ENCODE measurements at places on chromosomes 4 and X. TPM values are rescaled to one million over a fixed set of nuclear protein-coding genes. Genes with fewer than 3 reads are reported as not detected.

TCEAL8 gene
- 51.8 TPM for total RNA-seq

PHKA1 gene
- total RNA-seq = 7.1 TPM

GRCh38 chr4:37665333-37666320 is 20.5 kb downstream of the RELL1 start:
- peak overlapping the region; percentile 99 for H3K27ac ChIP-seq

DNA sequence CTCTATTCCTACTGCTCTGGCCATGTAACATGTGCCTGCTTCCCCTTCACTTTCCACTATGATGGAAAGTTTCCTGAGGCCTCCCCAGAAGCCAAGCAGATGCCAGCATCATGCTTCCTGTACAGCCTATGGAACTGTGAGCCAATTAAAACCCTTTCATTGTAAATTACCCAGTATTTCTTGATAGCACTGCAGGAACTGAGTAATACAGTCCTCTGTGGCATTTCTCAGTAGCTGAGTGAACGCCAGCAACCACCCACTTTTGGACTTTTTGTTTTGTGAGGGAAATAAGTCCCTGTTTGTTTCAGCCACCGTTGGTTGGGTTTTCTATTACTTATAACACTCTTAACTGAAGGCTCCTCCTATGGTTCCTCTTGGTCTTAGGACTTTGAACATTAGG is 104.1 kb downstream of the C4orf51 start:
- H3K27me3 ChIP-seq = no peaks in the 10 kb centered on the region
- no peaks in the 10 kb centered on the region for H3K36me3 ChIP-seq
- H3K27ac ChIP-seq = no peak overlapping the region
- peaks cover 34% of the 10 kb centered on the region for H3K4me1 ChIP-seq
- DNase-seq = no peak
- no peak overlapping the region for H3K4me3 ChIP-seq

TRAPPC11 gene
- 32.1 TPM for total RNA-seq

DNA sequence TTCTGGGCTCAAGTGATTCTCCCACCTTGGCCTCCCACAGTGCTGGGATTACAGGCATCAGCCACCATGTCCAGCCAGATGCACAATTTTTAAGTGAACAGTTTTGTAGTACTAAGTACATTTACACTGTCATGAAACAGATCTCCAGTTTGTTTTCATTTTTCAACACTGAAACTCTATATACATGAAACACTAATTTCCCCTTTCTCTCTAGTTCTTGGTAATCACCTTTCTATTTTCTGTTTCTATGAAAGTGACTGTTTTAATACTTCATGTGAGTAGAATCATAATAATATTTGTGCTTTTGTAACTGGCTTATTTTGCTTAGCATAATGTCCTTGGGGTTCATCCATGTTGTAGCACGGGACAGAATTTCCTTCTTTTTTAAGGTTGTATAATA is 237.4 kb downstream of the CAMK2D start:
- DNase-seq = no peak
- no peak overlapping the region for H3K4me3 ChIP-seq
- no peaks in the 10 kb centered on the region for H3K27me3 ChIP-seq
- no peak overlapping the region for H3K27ac ChIP-seq

- H3K36me3 ChIP-seq = no peaks in the 10 kb centered on the region
- H3K4me1 ChIP-seq = no peaks in the 10 kb centered on the region
- DNase-seq = no peak
- no peak overlapping the region for H3K27ac ChIP-seq
- no peak overlapping the region for H3K4me3 ChIP-seq
These were observed 126.6 kb downstream of the HNRNPD start for GRCh38 chr4:82247171-82247570.

GRCh38 chr4:184942444-184943425 is 75.6 kb upstream of the HELT start:
- no peaks in the 10 kb centered on the region for H3K36me3 ChIP-seq
- H3K4me3 ChIP-seq = no peak overlapping the region
- DNase-seq = no peak
- no peak overlapping the region for H3K27ac ChIP-seq

- H3K27ac ChIP-seq = peak overlapping the region; percentile 100
- no peaks in the 10 kb centered on the region for H3K27me3 ChIP-seq
- peak; percentile 97 for DNase-seq
- H3K36me3 ChIP-seq = no peaks in the 10 kb centered on the region
These were observed 977 bp upstream of the USP9X start for GRCh38 chrX:41084044-41084892.

ACOT9 gene
- 88.5 TPM for total RNA-seq

- H3K4me1 ChIP-seq = peaks cover 34% of the 10 kb centered on the region
- no peaks in the 10 kb centered on the region for H3K36me3 ChIP-seq
- H3K4me3 ChIP-seq = no peak overlapping the region
- H3K27me3 ChIP-seq = no peaks in the 10 kb centered on the region
- DNase-seq = no peak
These were observed 86.3 kb upstream of the MAML3 start for GRCh38 chr4:140240237-140240636.

GRCh38 chr4:75494563-75494962 is 19.6 kb downstream of the RCHY1 start:
- peaks cover 9% of the 10 kb centered on the region for H3K36me3 ChIP-seq
- no peak for DNase-seq
- no peaks in the 10 kb centered on the region for H3K4me1 ChIP-seq
- no peak overlapping the region for H3K4me3 ChIP-seq

- no peak overlapping the region for H3K27ac ChIP-seq
- H3K27me3 ChIP-seq = no peaks in the 10 kb centered on the region
- DNase-seq = no peak
- H3K4me1 ChIP-seq = no peaks in the 10 kb centered on the region
These were observed 23.4 kb upstream of the RHOH start for GRCh38 chr4:40173470-40173875.

DNA sequence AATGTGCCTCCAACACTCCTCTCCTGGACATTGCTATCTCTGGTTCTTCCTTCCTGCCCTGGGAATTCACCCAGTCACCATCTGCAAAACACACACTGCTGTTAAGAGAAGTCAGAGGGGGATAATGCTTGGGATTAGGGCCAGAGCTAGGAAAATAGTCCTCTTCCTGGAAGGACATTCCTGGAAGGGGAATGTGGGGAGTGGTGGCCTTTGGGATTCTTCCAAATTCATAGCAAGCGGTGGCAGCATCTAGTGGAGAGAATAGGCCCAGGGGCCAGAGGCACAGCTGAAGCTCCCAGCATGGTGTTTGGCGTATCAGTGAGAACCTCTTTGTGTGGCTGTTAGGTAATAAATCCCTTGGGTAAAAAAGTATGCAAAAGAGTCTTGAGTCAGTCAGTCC is 34.3 kb downstream of the SHROOM4 start:
- peaks cover 13% of the 10 kb centered on the region for H3K4me1 ChIP-seq
- H3K4me3 ChIP-seq = no peak overlapping the region
- no peaks in the 10 kb centered on the region for H3K27me3 ChIP-seq
- DNase-seq = peak; percentile 9
- no peaks in the 10 kb centered on the region for H3K36me3 ChIP-seq

DNA sequence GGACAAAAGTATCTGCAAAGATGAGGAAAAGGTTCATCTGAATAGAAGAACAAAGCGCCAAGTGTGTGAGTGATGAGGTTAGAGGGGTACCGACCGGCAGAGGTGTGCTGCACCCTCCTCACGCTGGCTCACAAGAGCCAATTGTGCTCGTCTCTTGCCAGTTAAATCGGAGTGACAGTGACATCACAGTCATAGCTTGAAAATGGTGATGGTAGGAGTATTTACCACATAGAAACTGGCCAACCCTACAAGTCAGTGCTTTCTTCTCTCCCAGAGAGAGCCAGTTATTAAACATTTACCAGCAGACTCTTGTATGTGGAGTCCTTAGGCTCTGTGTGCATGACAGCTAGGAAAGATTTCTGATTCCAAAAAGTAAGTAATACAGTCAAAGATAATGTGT is 32.4 kb downstream of the CLDN22 start:
- peaks cover 23% of the 10 kb centered on the region for H3K36me3 ChIP-seq
- no peak overlapping the region for H3K27ac ChIP-seq
- H3K4me3 ChIP-seq = no peak overlapping the region
- DNase-seq = no peak
- H3K27me3 ChIP-seq = no peaks in the 10 kb centered on the region
- peaks cover 9% of the 10 kb centered on the region for H3K4me1 ChIP-seq
